CD4-positive, alpha-beta memory T cell (primary cell): ENCODE measurements at places on chromosomes 2 and 18. TPM values are rescaled to one million over a fixed set of nuclear protein-coding genes. Genes with fewer than 3 reads are reported as not detected.

GPR35 gene
- total RNA-seq: 6.8 TPM

DNA sequence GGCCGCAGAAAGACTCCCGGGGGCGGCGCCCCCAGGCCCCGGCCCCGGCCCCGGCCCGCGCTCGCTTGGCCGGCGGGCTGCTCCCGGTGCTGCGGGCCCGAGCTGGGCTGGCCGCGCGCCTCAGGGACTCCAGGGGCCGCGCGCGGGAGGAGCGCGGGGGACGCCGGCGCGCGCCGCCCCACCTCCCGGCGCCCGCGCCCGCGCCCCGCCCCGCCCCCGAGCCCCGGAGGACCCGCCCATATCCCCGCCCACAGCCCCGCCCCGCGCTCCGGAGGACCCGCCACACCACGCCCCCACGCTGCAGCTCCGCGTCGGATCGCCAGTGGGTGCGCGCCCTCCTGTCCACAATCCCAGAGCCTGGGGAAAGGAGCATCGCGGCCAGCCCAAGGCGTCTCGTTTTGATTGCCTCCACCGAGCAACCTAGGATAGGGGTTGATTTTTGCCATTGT is at the start of gene PARD6G:
Gene PARD6G (minus strand): TSS at position 122 of the 449 bp plus-strand sequence. CDS start 166 bp downstream, outside the sequence.
- no peaks in the 10 kb centered on the region for H3K36me3 ChIP-seq
- DNase-seq: peak; percentile 21
- H3K4me1 ChIP-seq: no peaks in the 10 kb centered on the region
- H3K4me3 ChIP-seq: no peak within 1 kb of the TSS

DNA sequence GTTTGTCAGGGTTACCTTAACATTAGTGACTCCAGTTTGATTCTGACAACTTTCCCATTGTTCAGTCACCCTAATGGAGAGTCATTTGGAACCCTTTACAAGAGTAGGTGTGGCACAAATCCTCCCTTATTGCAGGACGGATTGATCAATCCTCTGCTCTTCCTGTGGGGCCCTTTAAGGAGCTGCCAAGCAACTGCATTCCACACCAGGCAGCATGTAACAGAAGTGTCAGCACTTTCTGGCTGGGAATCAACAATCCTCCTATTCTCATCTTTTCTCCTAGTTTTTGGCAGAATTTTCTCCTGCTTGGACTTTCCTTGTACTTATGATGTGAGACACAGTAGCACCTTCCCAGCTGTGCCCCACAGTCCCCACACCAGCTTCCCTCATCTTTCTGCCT is 177.8 kb downstream of the ST6GAL2 start:
- no peak overlapping the region for H3K4me3 ChIP-seq
- H3K27ac ChIP-seq: no peak overlapping the region
- no peaks in the 10 kb centered on the region for H3K36me3 ChIP-seq

- no peak overlapping the region for H3K4me3 ChIP-seq
- H3K4me1 ChIP-seq: peaks cover 16% of the 10 kb centered on the region
- DNase-seq: no peak
- no peaks in the 10 kb centered on the region for H3K36me3 ChIP-seq
- no peaks in the 10 kb centered on the region for H3K27me3 ChIP-seq
- H3K27ac ChIP-seq: no peak overlapping the region
These were observed 54.8 kb downstream of the LRRFIP1 start for GRCh38 chr2:237682151-237682550.

PARD6G gene
- 1.3 TPM for total RNA-seq

DNA sequence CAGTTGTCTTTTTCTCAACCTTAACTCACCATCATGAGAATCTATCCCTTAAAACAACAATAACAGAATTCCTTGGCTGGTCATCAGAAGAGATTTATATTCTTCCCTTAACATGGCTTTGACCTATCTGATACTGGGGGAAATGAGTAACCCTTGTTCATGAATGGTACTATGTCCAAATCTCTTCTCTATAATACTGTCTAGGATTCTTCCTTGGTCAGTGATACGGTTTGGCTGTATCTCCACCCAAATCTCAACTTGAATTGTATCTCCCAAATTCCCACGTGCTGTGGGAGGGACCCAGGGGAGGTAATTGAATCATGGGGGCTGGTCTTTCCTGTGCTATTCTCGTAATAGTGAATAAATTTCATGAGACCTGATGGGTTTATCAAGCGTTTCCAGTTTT is 282.0 kb upstream of the SIX2 start:
- no peak overlapping the region for H3K27ac ChIP-seq
- DNase-seq: no peak
- H3K4me1 ChIP-seq: no peaks in the 10 kb centered on the region
- no peaks in the 10 kb centered on the region for H3K36me3 ChIP-seq
- no peak overlapping the region for H3K4me3 ChIP-seq

- no peak for DNase-seq
- H3K4me1 ChIP-seq: no peaks in the 10 kb centered on the region
- no peak overlapping the region for H3K4me3 ChIP-seq
- H3K36me3 ChIP-seq: no peaks in the 10 kb centered on the region
These were observed 545.0 kb downstream of the SOX11 start for GRCh38 chr2:6237039-6237660.

DNA sequence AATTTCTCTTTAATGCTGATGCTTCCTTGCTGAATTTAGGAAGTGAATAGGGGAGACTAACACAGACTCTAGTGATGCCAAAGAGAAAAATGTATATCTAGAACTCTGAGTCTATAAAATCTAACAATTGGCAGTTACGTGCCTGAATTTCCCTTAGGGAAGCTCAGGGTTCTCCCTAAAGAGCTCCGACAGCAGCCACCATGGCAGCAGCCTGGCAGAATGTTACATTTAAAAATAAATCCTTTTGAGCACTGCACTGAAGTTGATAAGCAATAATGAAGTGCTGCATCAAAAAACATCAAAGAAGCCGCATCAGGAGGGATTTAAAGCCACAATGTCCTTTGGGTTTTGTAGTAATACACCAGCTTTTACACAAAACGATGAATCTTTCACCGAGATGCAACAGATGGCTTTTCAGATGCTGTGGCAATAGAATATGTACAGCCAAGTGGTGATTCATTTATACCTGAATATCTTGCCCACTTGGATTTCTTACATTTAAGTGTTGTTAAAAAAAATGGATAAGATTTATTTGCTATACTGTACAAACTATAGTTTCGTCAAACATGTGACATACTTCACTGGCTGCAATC is 291.2 kb upstream of the SESTD1 start:
- H3K27me3 ChIP-seq: no peaks in the 10 kb centered on the region
- no peaks in the 10 kb centered on the region for H3K36me3 ChIP-seq
- H3K4me1 ChIP-seq: no peaks in the 10 kb centered on the region
- H3K27ac ChIP-seq: no peak overlapping the region
- no peak for DNase-seq

DNA sequence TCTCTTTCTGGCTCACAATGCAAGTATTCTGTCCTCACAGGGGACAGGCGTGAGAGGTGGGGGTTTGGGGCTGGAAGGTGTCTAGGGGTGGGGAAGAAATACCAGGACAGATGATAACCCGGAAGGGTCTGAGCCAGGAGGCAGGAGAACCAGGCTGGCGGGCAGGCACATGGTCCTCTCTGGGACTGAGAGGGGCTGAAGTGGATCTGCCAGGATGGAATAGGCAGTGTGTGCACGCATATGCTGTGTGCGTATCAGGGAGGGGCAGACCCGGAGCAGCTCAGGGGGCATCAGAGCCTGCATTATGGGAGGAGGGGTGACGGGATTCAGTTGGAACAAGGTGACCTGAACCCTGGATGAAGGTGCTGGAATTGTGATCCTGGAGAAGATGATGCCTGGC is 157.3 kb downstream of the DYSF start:
- no peak overlapping the region for H3K27ac ChIP-seq
- DNase-seq: no peak
- no peaks in the 10 kb centered on the region for H3K36me3 ChIP-seq
- no peak overlapping the region for H3K4me3 ChIP-seq

SLC38A11 gene
- total RNA-seq: not detected

MALL gene
- total RNA-seq: not detected

- peaks cover under 1% of the 10 kb centered on the region for H3K4me1 ChIP-seq
- peaks cover 92% of the 10 kb centered on the region for H3K36me3 ChIP-seq
- H3K27ac ChIP-seq: no peak overlapping the region
- H3K4me3 ChIP-seq: no peak overlapping the region
- DNase-seq: no peak
- no peaks in the 10 kb centered on the region for H3K27me3 ChIP-seq
These were observed 95.0 kb upstream of the EML6 start for GRCh38 chr2:54628418-54628817.

RUFY4 gene
- 0.30 TPM for total RNA-seq

DNA sequence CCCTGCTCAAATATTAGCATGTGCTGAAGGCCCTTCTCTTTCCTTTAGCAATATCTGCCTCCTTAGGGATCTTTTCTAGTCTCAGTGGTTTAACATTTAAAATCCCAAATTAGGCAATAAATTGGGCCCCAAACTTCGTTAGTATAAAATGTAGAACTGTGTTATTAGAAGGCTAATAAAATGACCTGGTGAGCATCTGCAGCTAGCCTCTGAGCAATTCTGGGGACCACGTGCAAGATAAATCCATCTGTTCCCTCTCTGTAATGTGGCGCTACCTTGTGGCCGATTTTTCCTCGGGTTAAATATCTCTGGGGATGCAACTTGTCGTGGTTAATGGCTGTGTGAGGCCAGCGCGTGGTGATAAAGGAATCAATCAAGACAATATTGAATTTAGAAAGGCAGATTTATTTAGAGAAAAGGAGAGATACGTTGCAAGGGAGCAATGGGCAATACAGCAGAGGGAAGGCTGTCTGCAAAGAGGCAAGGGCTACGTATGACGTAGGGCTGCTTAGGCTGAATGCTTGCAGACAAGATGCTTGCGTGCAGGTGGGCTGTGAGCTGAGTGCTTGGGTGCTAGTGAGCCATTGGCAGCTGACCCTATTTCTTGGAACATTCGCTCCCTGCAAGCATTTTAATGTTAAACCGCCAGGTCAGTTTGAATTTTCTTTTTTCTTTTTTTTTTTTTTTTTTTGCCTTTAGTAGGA is 18.5 kb upstream of the IL36G start:
- H3K4me1 ChIP-seq: no peaks in the 10 kb centered on the region
- DNase-seq: no peak

DNA sequence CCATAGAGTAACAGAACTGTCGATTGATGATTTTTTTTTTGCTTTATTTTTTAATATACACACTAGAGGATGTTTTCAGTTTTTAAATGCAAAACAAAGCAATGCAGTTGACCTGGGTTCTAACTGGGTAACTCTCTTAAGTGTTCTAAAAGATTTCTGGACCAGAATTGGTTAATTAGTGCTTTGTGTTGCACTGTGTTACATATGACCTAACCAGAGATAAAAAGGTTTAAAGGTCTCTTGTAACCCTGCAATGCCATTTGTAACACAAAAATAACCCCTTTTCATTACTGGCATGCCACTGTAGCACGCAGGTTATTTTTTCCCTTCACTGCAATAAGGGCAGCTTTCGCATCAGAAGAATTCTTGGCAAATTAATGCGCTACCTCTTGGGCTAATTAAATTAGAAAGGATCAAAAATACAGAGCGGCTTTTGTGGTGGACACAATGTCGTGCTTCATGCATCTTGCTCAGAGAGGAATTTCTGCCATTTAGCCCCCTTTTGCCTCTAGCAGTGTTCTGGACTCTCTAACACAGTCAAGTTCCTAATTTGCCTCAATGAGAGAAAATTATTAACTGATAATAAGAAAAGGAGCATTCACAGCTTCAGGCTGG is 250.8 kb upstream of the ZEB2 start:
- no peaks in the 10 kb centered on the region for H3K4me1 ChIP-seq
- DNase-seq: no peak
- no peak overlapping the region for H3K4me3 ChIP-seq
- no peak overlapping the region for H3K27ac ChIP-seq
- no peaks in the 10 kb centered on the region for H3K27me3 ChIP-seq
- no peaks in the 10 kb centered on the region for H3K36me3 ChIP-seq

- H3K4me1 ChIP-seq: no peaks in the 10 kb centered on the region
- H3K36me3 ChIP-seq: no peaks in the 10 kb centered on the region
- no peaks in the 10 kb centered on the region for H3K27me3 ChIP-seq
- no peak overlapping the region for H3K4me3 ChIP-seq
- no peak for DNase-seq
These were observed 296.7 kb upstream of the ATP5MC3 start for GRCh38 chr2:175478096-175478768.

DNA sequence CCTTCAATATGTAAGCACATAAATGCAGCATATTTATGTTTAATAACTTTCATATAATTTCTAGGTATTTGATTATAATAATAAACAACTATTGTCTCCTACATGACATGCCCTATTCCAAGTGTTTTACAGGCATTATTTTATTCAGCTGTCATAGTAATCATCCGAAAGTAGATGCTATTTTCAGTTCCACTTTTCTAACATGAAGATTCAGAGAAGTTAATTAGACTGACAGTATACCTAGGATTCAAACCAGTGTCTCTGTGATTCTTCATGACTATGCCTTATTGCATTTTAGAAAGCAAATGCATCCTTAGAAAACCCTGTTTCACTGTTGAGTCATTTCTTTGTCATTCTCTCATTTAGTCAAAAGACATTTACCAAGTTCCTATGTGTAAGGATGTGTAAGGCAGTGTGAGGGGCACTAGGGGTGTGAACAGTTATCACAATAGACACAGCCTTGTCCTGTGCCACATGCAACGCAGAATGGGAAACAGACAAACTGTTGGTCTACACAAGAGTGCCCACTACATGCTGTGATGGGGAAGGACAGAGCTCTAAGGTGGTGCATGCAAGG is 79.8 kb downstream of the DTNA start:
- H3K36me3 ChIP-seq: no peaks in the 10 kb centered on the region
- no peak overlapping the region for H3K4me3 ChIP-seq
- no peak overlapping the region for H3K27ac ChIP-seq
- H3K27me3 ChIP-seq: no peaks in the 10 kb centered on the region

CASP10 gene
- 30.6 TPM for total RNA-seq

DNA sequence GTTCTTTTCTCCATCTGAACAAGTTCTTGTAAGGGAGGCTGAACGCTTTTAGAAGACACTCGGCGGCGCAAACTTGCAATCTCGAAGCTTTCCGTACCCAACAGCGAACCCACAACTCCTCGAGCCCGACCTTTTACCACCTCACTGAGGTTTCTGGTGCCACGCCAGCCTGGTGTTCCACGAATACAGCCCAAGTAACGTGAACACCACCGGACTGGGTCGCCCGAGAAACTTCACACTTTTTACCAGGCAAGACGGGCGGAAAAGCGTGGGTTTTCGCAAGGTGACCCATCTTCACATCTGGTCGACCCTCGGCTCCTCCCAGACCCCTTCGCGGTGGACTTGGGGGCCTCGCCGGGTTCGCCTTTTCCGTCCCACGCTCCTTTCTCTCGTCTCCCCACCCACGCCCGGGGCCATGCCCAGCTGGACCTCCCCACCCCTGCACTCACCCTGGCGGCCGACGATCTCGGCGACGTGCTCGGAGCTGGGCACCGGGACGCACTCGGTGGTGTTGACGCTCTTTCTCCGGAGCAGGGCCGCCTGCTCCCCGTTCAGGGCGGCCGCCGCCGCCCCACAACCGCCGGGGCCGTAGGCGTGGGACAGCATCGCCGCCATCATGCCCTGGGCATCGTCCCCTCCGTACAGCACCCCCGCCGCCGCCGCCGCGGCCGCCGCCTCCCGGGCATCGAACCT is 1.2 kb downstream of the MEX3C start:
- H3K4me1 ChIP-seq: peaks cover 40% of the 10 kb centered on the region
- H3K27ac ChIP-seq: peak overlapping the region; percentile 77
- H3K27me3 ChIP-seq: no peaks in the 10 kb centered on the region
- no peaks in the 10 kb centered on the region for H3K36me3 ChIP-seq
- peak overlapping the region; percentile 94 for H3K4me3 ChIP-seq
